ENCODE measurements at places on chromosomes 13 and 19.

- DNase-seq: no peak
Measured at GRCh38 chr13:53264751-53265385, 236.3 kb downstream of the OLFM4 start.

DNA sequence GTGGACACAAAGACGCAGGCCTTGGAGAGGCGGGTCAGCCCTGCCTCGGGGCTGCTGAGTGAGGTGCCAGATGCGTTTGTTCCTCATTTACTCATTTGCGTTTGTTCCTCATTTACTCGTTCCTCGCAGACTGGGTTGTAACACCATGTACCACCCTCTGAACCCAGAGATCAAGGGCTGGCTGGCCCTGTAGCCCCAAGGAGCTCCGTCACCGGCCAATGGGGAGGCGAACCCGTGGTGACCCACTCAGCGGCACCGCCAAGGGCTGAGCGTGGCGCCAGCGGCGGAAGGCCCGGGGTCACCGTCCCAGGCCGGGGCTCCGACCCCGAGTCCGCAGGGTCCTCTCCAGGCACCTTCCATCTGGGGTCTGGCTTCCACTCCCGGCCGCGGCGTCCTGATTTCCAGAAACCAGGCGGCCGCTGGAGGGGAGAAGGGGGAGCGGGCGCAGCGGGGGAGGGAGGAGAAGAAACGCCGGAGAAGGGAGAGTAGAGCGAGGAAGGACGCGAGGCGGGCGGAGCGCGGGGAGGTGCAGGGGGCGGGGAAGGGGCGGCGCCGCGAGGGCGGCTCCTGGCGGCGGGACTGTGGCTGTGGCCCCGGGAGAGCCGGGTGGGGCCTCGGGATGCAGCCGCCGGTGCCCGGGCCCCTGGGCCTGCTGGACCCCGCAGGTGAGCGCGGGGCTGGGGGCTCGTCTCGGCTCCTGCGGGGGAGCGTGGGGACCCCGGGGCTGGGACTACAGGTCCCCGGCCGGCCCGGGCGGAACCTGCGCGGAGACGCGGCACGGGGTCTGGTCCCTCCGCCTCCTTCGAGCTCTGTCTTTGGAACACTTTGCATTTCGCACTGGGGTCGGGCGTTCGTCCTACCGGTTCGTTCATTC is at the start of gene TMEM255B:
Gene TMEM255B, plus strand, starts transcription at position 576 of the 874 bp plus-strand sequence. Its CDS starts 44 bp downstream, at position 620.
- peak; percentile 43 for DNase-seq

DNA sequence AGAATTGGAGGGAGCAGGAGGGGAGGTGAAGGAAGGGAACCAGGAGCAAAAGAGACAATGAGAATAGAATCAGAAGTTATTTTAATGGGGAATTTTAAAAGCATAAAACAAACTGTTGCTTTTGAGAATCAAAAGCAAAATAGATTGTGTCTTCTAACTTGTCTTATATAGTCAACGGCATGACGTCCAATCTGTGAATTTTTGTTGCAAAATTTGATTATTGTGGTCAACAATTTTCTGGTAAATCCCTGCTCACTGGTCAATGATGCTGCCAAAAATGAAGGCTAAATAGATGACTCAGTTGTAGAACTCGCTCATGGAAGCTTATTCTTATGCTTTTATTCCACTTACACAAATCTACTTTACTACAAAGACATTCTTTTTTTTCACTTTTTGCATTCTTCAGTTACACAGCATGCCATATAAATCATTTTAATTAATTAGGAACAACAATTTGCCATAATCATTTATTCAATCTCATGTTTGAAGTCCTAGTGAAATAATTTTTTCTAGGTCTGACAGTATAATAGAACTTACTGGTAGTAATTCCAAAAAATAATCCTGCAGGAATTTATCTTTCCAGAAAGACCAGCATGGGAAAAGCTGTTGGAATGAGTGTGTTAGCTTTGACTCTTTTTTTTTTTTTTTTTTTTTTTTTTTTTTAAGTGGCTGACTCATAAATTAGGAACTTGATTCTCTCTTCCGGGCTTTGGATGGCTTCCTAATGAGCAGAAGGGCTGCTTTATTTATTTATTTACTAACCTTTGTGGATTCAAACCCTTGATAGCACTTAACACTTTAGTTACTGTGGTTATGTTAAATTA is 256.9 kb downstream of the SPRY2 start:
- DNase-seq: no peak

DNA sequence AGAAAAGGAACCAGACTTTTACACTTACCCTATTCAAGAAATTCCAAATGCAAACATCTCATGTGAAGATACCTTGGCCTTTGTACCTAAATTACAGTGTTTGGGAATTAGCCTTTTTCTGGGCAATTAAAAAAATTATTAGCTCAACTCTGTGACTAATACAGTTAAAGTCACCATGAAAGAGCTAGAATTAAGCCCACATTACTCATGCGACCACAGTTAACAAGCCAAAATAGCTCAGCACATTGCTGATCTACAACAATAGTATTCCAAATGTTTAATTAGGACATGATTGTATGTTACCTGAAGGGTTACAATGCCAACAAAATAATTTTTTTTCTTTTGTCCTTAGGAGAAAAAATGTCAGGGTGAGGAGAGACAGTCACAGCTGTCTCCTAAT is 263.6 kb upstream of the GPC6 start:
- DNase-seq: no peak

- no peak for DNase-seq
Measured at GRCh38 chr13:58379221-58379620, 747.7 kb downstream of the PCDH17 start.

Measured in stimulated activated CD4-positive, alpha-beta T cell treated with anti-CD3 and anti-CD28 coated beads, TNF-alpha, amount 100 ng/mL, for 48 hours (primary cell).